Glomerular endothelial cell (primary cell): ENCODE measurements at places on chromosomes 2 and 18.

- no peak for DNase-seq
Observed at GRCh38 chr2:49972699-49973098, 818.4 kb upstream of the FSHR start.

- DNase-seq = no peak
Observed at GRCh38 chr2:52512760-52513159, 1254.8 kb upstream of the CHAC2 start.

GRCh38 chr2:100018341-100019193 is 123.8 kb downstream of the AFF3 start:
- DNase-seq = no peak

DNA sequence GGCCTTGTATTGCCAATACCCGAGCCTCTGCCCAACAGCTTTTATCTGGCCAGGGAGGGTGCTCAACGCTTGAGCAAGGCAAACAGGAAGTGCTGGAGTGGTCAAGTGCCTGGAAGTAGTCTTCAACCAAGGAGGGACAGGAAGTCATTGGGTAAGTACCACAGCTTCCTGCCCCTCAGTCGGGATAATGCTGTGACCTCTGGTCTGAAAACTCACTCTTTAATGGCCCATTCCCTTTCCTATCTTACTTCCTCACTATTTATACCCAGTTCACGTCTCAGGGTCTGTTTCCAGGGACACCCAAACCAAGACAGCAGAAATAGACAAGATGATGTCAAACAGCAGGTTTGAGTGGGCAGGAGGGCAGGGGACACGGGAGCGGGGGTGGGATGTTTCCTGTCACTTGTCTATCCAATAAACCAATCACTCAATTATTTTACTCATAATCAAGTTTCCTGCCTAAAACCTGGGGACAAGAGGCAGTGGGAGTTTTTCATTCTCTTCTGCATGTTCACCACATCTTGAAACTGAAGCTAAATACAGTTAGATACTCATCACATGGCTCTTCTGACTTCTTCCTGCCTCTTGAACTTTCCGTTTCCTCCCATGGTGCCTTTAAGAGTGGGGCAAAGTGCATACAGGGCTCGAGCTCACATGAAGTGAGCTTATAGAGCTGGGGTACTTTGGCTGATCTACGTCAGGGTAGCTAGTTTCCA is 68.9 kb upstream of the CAB39 start:
- DNase-seq = no peak

GRCh38 chr2:185610301-185610700 is 128.3 kb upstream of the FSIP2 start:
- no peak for DNase-seq

DNA sequence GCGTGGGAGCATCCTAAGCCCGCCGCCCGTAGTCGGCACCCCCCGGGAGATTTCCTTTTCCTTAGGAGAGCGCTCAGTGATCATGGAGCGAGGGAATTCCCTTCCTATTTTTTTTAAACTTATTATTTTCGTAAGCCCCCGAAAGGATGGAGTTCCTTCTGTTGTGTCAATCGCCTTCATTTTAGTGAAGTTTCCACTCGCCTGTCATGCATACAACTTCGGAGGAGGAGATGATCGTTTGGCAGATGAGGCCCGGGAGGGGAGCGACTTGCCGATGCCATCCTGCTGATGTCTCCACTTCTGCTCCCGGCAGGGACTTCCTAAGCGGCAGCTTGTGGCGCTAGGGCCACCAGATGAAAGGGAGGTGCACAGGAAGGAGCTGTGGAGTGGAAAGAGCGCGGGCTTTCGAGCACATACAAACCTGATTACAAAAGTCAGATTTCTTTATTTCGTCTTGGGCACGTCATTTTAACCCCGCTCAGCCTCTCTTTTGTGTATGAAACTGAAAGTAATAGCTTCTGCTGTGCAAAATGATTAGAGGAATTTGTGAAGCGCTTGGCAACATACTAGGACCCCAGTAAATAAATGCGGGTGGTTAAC is at the start of gene ADGRF3:
Gene ADGRF3 (minus strand): TSS at position 336 of the 600 bp plus-strand sequence. CDS start 555 bp downstream, outside the sequence.
- no peak for DNase-seq

DNA sequence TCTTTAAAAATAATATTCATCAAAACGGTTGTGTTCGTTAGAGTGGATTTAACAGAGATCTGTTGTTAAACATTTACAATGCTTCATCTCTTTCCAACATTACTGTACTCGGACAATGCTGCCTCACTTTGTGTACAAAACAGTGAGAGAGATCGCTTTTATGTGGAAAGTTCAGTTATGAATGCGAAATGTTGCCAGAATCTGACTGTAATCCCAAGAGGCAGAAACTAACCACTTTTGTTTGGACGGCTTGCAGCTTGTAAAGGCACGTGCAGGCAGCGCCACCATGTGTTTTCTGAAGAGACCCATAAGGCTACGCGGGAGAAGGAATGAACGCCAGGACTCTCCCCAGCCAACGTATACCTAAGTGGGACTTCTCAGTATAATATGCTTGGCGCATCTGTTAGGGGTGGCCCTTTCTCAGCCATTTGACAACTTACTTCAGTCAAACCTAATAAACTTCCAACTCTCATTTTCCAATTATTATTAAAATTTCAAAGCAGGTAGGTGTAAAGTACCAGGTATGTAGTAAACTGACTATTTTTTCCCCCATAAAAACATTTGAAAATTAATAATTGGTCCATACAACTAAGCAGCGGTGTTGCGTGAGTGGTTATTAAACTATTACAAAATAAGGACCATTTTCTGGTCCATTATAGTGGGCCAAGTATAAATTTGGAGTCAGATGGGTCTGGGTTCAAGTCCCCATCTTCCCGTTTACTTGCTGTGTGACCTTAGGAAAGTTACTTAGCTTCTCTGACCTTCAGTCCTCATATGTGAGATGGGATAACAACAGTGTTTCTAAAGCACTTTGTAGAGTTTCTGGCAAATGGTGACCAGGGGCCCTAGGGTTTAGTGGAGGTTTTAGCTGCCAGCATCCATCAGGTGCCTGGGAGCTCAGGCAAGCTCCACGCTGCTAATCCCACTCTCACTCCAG is 5.6 kb upstream of the NAPG start:
- peak; percentile 50 for DNase-seq

- peak; percentile 31 for DNase-seq
Observed at GRCh38 chr2:60710707-60711106, 45.4 kb upstream of the PAPOLG start.

- DNase-seq = no peak
Observed at GRCh38 chr2:119489232-119489952, 34.9 kb downstream of the SCTR start.

DNA sequence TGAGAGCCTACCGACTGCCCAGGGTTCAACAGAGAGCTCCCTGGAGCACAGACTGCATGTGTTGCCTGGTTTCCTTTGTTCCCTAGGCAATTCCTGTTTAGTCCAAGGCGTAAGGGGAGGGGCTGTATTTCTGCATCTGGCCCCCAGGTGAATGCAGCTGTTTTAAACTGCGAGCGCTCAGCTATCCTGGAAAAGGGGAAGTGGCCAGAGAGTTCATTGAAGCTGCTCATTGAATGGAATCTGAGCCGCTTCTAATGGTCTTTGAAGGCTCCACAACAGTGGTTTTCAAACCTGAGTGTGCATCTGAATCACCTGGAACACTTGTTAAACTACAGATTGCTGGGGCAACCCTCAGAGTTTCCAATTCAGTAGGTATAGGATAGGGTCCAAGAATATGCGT is 18.1 kb downstream of the MAPK4 start:
- no peak for DNase-seq

DNA sequence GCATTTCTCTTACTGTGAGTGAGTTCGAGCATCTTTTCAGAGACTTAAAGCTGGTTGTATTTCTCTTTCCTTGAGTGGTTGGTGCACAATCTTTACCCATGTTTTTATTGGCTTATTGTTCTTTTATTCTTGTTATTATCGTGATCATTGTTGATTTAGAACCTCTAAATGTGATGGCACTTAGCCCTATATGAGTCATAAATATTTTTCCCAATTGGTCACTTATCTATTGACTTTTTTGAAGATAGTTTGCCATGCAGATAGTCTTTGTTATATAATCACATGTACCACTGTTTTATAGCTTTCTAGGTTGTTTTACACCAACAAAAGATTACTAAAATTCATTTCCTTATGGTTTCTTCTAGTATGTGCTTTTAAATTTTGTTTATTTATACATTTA is 141.6 kb upstream of the MSH6 start:
- no peak for DNase-seq

DNA sequence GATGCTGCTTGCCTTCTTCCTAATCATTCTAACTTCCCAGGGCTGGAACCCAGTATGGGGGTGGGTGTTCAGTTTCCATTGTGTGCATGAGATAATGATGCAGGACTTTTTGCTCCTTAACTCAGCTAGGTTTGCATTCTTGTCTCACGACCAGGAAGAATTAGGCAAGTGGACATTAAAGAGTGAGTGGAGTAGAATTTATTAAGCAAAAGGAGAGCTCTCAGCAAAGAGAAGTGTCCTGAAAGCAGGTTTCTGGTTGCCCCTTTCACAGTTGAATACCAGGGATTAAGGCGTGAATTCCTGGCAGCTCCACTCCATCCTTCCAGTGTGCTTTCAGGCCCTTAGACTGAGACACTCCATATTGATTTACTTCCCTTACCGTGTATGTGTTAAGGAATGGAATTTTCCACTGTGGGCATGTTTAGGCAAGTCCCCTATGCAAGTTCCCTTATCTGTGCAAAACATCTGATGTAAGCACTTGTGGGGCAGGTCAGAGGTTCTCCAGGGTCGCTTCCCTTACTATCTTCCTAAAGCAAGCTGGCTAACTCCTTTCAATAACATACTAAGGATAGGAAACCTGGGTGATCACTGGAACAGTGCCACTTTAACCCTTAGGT is 126.5 kb downstream of the GPR39 start:
- DNase-seq = no peak

- no peak for DNase-seq
Observed at GRCh38 chr2:216572582-216573578, 60.3 kb upstream of the IGFBP2 start.

- no peak for DNase-seq
Observed at GRCh38 chr18:31356025-31356424, 20.6 kb upstream of the DSG4 start.

DNA sequence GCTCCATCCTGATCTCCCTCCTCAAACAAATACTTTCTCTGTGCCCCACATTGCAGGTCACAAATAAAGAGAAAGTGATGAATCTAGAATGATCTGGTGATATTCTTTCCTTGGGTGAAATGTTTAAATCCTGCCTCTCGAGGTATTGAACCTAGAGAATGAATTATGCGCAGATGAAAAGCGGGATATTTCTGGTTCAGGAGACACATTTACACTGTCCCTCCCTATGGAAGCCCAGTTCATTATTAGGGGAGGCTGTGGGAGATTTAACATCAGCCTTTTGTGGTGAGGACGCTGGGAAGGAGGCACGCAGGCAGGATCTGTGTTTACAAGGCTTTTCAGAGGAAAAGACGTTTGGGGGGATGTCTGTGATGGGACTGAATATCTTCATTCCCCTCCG is 20.6 kb downstream of the MAPRE2 start:
- no peak for DNase-seq

DNA sequence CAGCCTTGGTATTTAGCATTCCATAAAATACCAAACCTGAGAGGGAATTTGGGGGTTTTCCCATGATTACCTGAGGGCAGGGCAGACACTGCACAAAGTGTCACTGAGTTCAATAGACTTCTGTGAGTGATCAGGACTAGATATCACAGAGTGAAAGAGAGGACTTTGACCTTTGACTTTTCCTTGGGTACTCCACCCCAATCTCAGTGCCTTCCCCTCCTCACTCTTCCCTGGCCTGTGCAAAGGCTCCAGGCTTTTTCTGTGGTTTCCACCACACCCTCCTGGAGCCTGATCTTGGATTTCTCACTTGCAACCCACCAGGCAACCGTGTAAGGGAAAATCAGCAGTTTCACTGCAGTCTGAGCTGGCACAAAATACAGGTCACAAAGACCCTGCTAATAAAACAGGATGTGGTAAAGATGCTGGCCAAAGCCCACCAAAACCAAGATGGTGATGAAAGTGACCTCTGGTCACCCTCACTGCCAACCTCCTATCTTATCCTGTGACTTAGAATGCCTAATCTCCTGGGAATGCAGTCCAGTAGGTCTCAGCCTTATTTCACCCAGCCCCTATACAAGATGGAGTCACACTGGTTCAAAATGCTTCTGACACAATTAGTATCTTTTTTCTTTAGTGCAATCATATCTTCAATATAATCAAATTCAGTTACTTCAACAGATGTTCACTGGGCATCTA is 64.0 kb downstream of the BOD1L2 start:
- DNase-seq = no peak

DNA sequence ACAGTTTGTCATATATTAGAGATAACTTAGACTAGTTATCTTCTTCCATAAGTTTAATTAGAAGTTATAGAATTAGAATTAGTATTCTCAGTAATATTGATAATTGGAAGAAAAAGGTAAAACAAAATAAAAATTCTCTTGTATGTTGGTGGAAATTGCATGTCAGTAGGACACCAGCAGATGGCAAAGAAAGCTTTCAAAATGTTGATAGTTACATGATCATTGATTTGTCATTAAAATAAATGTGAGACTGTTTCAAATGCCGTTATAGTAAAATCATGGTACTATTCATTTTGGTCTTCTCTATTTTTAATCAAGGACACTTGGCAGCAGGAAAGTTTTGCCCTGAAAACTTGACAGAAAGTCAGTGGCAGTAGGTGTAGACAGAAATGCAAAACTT is 270.2 kb downstream of the TGIF1 start:
- no peak for DNase-seq

GRCh38 chr2:42783511-42783910 is 8.9 kb downstream of the HAAO start:
- no peak for DNase-seq

GRCh38 chr2:233480490-233481202 is 85.9 kb downstream of the USP40 start:
- no peak for DNase-seq

GRCh38 chr2:23069923-23070322 is 315.1 kb upstream of the KLHL29 start:
- no peak for DNase-seq

DNA sequence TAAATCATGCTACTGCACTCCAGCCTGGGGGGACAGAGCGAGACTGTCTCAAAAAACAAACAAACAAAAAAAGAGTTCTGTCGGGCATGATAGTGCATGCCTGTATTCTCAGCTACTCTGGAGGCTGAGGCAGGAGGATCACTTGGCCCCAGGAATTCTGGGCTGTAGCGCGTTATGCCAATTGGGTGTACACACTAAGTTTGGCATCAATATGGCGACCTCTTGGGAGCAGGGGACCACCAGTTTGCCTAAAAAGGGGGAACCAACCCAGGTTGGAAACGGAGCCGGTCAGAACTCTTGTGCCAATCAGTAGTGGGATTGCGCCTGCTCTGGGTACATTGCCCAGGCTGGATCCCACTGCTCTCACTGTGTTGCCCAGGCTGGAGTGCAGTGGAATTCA is 49.7 kb downstream of the SDC1 start:
- no peak for DNase-seq

DNA sequence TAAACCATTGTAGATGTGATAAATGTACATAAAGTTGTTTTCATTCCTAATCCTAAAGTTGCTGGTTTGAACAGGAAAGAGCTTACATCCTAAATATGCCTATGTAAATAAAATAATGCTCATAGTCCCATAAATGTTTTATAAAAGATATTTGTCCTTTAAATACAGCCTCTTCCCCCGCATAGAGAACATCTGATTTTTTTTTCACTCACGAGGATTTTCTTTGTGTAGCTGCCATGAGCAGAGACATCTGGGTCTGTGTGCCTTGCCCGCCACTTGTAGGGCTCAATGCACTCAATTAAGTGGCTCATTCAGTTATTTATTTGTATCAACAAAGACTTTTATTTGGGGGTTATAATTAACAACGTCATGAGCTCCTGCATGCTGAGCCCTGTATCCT is 72.8 kb downstream of the SOWAHC start:
- no peak for DNase-seq

GRCh38 chr2:113342650-113343049 is 63.9 kb upstream of the PAX8 start:
- no peak for DNase-seq

GRCh38 chr2:170922634-170923494 is 6.2 kb upstream of the GORASP2 start:
- no peak for DNase-seq
